ENCODE measurements at places on chromosomes 5 and 9. TPM values are rescaled to one million over a fixed set of nuclear protein-coding genes. Genes with fewer than 3 reads are reported as not detected.

- H3K4me1 ChIP-seq: no peaks in the 10 kb centered on the region
- H3K27ac ChIP-seq: no peak overlapping the region
- no peak for DNase-seq
- H3K27me3 ChIP-seq: peaks cover 3% of the 10 kb centered on the region
Observed at GRCh38 chr9:135797507-135798262, 95.7 kb downstream of the KCNT1 start.

Gene RASEF
- total RNA-seq: 0.41 TPM

Gene DCP2
- total RNA-seq: 40.1 TPM

DNA sequence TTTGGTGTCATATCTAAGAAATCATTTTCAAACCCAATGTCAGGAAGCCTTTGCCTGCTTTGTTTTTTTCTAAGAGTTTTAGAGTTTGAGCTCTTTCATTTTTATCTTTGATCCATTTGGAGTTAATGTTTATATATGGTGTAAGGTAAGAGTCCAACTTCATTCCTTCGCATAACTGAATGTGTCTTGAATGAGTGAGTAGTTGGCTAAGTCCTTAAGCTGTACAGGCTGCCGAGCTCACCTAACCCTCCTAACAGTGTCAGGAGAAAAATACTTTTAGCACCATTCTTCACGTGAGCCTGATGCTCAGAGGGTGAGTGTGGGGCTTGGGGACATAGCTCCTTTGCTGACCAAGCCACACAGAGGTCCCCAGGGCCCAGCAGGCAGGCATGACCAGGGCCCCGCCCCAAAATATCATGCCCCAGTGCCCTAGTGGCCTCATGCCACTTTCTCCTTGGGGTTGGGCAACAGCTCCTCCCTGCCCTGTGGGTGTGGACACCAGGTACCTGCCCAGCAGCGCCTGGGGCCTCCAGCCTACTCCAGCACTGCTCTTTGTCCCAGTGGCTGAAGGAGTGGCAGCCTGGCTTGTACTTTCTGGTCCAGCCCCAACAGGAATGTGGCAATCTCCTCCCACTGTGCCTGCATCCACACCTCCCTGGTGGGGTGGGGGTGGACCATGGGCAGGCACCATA lies 17.2 kb downstream of the PPARGC1B start:
- no peaks in the 10 kb centered on the region for H3K4me1 ChIP-seq
- H3K36me3 ChIP-seq: no peaks in the 10 kb centered on the region
- H3K27ac ChIP-seq: no peak overlapping the region
- DNase-seq: no peak

Gene SPINK1
- not detected for total RNA-seq

Gene WDR41
- total RNA-seq: 95.1 TPM

DNA sequence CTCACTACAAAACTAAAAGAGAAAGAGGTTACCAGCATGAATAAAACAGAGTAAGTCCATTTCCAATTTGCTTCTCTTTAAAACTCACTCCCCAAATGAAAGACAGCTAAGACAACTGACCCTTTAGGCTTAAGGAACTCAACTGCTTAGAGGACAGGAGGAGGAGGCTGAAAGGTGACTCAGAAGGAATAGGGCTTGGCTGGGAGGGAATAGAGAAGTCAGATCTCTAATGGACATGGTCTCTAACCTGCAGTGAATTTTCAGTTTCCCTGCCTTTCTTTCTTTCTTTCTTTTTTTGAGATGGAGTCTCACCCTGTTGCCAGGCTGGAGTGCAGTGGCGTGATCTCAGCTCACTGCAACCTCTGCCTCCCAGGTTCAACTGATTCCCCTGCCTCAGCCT lies 261.8 kb upstream of the CLINT1 start:
- H3K4me3 ChIP-seq: no peak overlapping the region
- no peaks in the 10 kb centered on the region for H3K36me3 ChIP-seq
- H3K27ac ChIP-seq: no peak overlapping the region
- peaks cover 1% of the 10 kb centered on the region for H3K27me3 ChIP-seq
- no peak for DNase-seq
